ENCODE measurements at places on chromosomes 16 and 17.

GRCh38 chr17:21674242-21674731, 18.0 kb upstream of the KCNJ18 start:
- no peak for DNase-seq

- no peak for DNase-seq
Observed at GRCh38 chr16:57315416-57315815, 30.9 kb upstream of the PLLP start.

GRCh38 chr17:70608193-70608592, 438.9 kb downstream of the KCNJ2 start:
- no peak for DNase-seq

DNA sequence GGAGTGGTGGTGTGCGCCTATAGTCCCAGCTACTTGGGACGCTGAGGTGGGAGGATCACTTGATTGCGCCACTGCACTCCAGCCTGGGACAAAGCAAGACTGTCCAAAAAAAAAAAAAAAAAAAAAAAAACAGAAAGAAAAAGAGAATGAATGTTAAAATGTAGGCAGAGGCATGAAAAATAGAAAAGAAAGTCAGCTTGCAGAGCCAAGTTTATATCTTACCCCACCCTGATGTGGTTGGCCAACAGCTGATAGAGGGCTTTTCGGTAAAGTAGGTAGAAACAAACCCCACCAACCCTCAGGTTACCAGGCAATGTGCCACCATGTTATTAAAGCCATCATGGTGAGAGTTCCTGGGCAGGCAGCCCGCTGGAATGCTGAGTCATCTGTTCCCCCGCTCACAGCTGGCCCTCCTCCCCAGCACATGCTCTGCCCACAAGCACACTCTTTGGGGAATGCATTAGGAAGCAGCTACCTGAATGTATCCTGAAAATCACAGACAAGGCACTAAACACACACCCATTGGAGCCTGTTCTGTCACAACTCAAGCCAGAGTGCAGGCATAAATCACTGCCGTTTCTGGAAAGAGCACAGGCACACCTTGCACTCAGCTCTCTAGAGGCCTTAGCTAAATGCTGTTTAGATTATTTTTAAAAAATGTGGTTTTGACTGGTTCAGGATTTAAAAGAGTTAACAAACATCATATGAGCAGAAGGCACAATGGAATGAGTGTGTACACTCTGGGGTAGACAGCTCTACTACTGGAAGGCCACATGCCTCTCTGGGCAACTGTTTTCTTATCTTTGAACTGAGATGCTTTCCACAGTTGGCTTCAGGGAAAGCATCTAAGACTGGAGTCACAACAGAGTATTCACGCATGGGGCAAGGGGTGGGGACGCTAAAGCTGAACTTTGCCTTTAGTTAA, 128.5 kb downstream of the PARN start:
- DNase-seq = peak; percentile 95

DNA sequence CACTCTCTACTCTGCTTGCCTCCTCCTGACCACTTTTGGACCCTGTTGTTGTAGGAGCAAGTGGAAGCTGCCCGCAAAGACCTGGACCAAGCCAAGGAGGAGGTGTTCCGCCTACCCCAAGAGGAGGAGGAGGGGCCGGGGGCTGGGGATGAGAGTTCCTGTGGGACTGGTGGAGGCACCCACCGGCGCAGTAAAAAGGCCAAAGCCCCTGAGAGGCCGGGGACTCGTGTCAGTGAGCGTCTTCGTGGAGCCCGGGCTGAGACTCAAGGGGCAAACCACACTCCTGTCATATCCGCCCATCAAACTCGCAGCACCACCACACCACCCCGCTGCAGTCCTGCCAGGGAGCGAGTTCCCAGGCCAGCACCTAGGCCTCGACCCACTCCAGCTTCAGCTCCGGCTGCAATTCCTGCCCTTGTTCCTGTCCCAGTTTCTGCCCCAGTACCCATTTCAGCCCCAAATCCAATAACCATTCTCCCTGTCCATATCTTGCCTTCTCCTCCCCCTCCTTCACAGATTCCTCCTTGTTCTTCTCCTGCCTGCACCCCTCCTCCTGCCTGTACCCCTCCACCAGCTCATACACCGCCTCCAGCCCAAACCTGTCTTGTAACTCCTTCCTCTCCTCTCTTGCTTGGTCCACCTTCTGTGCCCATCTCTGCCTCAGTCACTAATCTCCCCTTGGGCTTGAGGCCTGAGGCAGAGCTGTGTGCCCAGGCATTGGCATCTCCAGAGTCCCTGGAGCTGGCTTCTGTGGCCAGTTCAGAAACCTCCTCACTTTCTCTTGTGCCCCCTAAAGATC, 11.0 kb upstream of the PHKG2 start:
- no peak for DNase-seq

GRCh38 chr16:35532576-35532975, 2073.2 kb downstream of the TP53TG3F start:
- no peak for DNase-seq

DNA sequence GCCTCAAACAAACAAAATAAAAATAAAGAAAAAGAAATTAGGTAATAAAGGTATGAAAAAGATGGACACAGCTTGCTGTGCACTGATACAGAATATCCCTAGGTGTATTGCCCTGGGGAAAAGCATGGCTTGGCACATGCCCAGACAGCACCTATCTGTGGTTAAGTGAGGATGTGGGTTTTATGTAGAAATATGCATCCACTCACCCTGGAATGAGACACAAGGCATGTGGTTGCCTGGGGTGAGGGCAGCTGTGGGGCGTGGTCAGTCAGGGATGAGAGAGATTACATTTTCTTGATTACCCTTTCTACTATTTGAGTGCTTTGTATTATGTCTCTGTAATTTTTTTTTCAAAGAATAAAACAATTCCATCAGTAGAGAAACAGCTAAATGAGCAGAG, 6.9 kb downstream of the PLLP start:
- peak; percentile 92 for DNase-seq

GRCh38 chr16:87067003-87067556, 250.1 kb downstream of the C16orf95 start:
- DNase-seq = no peak

- DNase-seq = no peak
Observed at GRCh38 chr17:43987131-43988021, 17.0 kb upstream of the NAGS start.

DNA sequence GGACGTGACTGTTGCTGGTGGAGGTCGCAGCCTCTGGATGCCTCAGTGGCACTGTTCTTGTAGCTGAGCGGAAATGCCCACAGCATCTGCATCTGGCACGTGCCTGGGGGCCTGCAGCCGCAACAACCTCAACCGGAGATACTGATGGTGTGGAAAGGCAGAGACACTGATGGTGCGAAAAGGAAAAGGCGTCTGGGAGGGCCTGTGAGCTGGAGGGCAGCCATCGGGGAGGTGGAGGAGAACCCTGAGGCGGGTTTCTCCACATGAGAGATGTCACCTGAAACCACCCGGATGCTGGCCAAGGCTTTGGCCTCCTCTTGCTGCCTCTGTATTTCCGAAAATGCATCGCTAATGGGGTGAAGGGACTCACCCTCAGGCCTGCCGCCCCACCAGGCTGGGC, 284.8 kb upstream of the WSB1 start:
- DNase-seq = peak; percentile 1

GRCh38 chr17:66775271-66775670, 59.6 kb upstream of the CACNG5 start:
- DNase-seq = peak; percentile 17

- DNase-seq = peak; percentile 48
Observed at GRCh38 chr17:61323003-61323908, 76.4 kb upstream of the TBX2 start.

DNA sequence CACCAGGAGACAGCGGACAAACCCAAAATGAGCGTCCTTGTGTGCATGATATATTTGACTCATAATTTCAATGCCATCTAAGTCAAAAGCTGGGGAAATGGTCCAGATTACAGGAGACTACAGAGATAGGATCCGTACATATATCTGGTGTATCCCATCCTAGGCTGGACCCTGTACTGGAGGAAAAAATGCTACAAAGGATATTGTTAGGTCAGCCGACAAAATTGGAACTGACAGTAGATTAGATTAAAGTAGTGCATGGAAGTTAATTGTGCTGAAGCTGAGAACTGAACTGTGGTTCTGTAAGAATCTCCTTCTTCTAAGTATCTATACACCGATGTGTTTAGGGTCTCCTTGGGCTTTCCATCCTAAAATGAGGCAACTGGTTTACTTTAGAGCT, 24.3 kb downstream of the KCNG4 start:
- no peak for DNase-seq

DNA sequence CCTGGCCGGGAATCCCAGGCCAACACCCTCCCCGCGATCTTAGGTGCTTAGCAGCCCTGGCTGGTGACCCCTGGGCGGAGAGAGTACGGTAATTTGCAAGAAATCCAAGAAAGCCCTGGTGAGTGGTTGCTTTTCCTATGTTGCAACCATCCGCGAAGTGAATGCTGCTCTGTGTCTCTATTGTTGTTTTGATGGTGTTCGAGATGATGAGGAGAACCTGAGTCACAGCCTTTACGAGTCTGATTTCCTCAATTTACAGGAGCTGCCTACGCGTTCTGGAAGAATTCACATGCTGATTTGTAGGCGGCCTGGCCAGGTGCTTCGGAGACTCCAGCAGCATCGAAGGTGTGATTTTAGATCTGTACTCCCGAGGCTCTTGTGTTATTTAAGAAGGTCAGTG, 63.3 kb downstream of the TMEM235 start:
- DNase-seq = no peak

GRCh38 chr16:78962457-78962929, 638.0 kb downstream of the MAF start:
- no peak for DNase-seq

- peak; percentile 50 for DNase-seq
Observed at GRCh38 chr16:47865337-47865855, 290.4 kb downstream of the ABCC12 start.

- DNase-seq = no peak
Observed at GRCh38 chr17:81999587-81999975, 22.2 kb downstream of the ASPSCR1 start.

DNA sequence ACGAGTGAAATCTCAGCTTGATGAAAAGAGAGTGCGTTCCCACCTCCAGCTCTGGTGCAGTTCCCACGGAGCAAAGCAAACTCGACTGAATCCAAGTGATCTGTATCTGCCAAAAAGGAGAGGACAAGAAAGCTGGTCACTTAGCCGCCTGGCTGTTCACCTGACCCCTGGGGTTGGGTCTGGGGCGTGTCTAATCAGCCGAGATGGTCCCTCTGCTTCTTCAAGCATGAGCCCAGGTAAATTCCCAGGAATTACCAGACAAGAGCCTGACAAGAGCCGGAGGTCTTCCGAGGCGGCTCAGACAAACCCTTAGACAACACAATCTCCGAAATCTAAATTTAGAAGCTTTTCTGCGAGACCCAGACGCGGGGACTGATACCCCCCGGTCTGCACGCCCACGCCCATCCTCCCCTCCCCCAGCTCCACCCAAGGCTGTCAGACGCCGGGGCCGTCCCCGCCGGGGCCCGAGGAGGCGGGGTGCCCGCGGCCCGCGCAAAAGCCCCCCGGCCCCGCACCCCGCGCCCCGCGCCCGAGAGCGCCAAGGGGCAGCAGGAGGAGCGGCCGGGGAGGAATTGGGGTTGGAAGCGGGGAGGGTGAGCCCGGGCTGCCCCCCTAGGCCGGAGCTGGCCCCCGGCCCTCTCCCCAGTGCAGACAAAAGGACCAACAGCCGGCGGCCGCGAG, 674 bp downstream of the ZNF821 start:
- peak; percentile 12 for DNase-seq

- peak; percentile 69 for DNase-seq
Observed at GRCh38 chr17:5837055-5837491, 233.1 kb upstream of the WSCD1 start.

GRCh38 chr16:66152823-66153393, 213.6 kb upstream of the CDH5 start:
- no peak for DNase-seq

DNA sequence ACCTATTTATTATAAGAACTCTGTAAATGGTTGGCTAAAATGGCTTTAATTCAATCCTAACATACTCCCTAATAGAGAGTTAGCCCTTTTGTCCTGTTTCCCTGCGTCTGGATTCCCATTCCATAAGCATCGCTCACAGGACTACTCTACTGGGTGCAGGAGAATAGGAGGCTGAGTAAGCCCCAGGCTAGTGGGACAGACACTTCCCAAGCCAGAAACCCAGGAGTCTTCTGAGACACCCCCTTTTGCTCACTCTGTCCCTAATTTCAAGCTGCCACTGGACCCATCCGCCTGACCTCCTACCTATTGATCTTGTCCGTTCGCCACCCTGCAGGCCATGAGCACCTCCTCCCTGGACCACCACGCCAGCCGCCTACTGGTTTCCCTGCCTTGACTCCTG, 16.7 kb upstream of the TOB1 start:
- DNase-seq = no peak

- peak; percentile 91 for DNase-seq
Observed at GRCh38 chr17:75182569-75183436, at the start of gene SUMO2. TSS of gene SUMO2 (minus strand) at chr17:75182959. CDS start at chr17:75182834, 125 bp downstream.

DNA sequence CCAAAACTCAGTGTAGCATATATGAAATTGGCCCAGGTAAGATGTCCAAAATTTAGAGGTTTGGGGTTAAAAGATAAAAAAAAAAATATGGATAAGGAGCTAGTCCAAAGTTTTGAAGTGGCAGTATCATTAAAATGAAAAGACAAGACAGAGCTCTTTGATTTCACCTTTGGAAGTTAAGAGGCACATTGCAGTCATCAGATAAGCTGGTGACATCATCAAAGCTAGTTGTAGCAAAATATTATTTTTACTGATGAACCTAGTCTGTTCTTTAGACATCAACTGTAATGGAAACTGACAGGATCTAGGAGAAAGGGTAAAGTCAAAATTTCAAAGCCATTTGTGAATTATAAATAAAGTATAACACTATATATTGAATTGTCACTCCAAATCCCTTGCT, 603.7 kb upstream of the CDH8 start:
- DNase-seq = no peak

DNA sequence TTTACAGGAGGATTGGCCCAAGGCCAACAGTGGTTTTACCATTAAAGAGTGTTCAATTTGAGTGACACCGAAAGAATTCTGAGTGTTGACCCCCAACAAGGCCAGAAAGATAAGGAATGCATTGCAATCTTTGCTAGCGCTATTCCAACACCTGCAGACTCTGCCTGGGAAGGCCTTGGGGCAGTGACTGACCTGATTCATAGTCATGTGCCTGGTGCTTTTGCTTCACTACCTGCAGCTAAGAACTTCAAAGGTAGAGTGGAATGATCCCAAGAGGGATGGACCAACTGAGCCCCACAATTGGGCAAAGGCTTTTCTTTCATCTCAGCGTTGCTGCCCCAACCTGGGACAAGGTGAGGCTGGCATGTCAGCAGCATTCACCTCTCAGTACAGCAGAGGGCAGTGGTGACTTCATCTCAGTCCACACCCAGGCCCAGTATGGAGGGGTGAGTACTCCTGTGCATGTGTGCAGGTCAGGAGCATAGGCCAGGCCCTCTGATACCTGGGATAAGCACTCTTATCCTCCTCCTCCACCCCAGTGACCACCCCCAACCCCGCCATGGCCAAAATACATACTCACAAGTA, 149.6 kb upstream of the GNAO1 start:
- DNase-seq = peak; percentile 31

All from RPMI7951 (cell line).